ENCODE measurements at places on chromosomes 3 and 15.
A peak's percentile ranks its signal among the peaks of the same experiment; 100 is the strongest.

GRCh38 chr3:16663854-16664712 lies 58.9 kb upstream of the DAZL start:
- no peak for DNase-seq

DNA sequence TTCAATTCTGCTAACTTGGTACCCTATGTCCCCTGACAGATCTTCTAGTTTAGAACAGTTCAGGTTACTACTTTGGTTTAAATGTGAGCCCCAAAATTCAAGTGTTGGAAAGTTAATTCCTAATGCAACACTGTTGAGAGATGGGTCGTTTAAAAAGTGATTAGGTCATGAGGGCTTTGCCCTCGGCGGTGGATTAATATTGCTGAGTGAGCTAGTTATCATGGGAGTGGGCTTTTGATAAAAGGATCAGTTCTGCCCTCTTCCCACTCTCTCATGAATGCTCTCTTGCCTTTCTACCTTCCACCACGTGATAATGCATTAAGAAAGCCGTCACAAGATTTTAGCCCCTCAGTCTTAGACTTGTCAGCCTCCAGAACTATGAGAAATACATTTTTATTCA lies 72.1 kb downstream of the BTLA start:
- no peak for DNase-seq

DNA sequence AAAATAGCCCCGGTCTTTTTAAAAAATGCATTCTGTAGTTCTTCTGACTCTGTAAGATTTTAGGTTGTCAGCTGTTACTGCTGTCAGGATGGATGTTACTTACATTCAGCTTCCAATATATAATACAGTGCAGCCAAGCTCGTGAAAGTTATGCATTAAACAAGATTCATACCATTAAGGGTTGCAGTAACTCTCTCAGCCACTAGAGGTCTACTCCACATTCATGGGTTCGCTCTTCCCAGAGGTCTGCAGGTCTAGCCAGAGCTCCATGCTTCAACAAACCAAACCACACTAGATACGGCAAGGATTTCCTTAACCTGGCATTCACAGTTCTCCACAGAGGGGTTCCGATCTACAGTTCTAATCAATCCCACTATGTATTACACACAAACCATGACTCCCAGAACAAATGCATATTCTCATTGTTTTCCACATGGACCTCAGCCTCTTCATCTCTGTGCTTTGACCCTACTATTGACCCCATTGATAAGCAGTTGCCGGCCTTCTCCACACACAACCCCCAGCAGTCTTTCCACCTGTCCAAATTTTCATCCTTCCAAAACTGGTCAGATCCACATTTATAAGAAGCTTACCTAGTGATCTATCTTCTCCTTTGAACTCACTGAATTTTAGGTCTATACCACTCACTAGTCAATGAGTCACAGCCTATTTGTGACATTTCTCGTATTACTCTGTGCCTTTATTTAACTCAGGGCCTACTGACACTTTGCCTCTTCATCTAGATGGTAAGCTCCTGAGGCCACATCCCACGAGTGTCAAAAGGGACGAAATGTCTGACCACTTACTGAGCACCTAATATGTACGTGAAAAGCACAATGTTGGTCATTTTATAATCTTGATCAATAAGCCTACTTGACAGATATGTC lies 33.7 kb downstream of the RORA start:
- no peak for DNase-seq

DNA sequence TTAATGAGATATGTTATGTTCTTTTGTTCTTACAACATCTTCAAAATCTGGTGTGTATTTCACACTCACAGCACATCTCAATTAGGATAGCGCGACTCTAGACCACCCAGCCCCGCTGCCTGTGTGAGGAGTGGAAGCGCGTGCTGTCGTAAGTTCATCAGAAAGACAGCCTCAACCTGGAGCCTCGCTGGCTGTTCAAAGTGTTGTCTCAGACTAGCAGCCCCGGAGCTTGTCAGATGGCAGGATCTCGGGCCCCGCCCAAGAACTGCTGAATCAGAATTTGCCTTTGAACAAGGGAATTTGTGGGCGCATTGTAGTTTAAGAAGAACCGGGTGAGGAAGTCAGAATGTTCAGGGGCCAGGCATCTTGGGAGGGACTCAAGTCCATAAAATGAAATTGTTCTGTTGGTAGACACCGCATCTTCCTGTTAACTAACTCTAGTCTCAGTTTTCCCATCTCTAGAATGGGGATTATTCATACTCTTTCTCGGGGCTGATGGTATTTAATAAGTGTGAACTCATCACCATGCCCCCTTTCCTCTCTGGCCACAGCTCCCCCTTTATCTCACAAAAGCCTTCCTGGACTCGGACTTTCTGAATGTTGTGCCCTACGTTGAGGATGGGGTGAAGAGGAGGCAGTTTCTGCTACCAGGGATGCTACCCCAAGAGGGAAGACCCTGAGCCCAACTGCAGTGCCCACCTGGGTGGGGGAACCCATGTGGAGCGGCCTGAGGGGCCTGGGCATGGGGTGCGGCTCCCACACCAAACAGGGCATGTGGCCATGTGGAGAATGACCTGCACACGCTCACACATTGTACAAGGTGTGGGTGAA lies 40.4 kb downstream of the BHLHE40 start:
- peak; percentile 48 for DNase-seq

DNA sequence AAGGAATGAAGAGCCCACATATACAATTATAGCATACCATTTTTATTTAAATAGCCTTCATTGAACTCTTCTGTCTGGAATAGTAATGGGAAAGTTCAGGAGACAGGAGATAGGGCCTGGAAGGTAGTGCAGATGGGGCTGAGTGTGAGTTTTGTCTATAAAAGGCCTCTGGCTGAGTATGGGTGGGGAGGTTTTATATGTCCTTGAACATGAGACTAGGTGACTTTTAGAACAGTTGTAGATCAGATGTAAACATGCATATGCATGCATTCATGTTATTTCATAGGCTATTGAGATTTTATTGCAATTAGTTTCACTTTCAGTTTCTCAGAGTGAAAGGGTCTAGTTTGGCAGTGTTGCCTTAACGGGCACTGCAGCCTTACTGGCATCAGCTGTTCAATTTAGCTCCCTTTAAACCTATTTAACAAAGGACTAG lies 27.1 kb downstream of the CGGBP1 start:
- DNase-seq, result no peak

DNA sequence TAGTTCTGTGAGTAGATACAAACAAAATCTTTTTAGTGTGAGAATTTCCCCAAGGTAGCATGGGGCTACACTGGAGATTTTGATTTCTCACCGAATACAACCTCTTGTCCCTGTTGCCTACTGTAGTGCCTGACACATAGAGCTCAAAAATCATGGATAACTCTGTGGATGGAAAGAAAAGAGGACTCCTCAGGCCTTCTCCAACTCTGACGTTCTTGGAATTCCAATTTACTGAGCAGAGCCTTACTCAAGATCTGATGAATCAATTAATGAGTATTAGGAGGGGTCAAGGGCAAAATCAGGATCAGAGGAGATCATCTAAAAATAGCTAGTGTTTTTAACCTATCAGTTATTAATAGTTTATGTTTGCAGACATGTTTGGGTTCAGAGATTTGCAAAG lies 46.7 kb upstream of the PYDC2 start:
- DNase-seq, result no peak

DNA sequence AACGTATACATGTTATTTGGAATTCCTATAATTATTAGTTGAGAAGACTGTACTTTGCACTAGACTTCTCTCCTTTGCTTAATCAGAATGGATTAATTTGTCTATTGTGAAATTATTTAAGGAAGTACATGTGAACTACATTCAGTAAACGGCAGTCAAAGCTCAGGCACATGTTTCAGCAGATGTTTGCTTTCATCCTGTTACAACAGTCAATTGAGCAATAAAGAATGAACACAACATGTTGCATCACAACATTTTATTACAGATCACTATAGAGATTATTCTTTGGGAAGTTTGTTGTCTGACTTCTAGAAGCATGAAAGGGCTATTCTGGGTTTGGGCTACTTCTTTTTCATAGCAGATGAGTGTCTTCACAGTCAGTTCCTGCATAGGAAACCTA lies 39.2 kb downstream of the RAB27A start:
- DNase-seq, result no peak

DNA sequence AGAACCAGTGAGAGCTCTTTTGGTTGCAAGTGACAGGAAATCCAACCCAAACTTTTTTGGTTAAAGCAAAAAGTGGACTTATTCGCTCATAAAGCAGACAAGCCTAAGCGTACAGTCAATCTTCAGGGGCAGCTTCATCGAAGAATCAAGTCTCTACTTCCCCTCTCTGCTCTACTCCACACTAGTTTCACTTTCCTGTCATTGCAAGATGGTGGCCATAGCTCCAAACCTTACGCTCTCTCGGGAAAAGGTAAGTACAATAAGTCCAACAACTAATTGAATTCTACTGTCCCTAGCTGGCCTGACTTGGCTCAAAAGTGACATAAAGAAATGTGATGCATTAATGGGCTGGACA lies 24.9 kb upstream of the ZNF710 start:
- DNase-seq, result no peak

- DNase-seq, result no peak
Observed at GRCh38 chr3:49717211-49717958, 2.1 kb downstream of the AMIGO3 start.
